ENCODE measurements at places on chromosomes 11 and 22.

GRCh38 chr11:111982541-111983186 lies 42.5 kb upstream of the DLAT start:
- no peak for DNase-seq

DNA sequence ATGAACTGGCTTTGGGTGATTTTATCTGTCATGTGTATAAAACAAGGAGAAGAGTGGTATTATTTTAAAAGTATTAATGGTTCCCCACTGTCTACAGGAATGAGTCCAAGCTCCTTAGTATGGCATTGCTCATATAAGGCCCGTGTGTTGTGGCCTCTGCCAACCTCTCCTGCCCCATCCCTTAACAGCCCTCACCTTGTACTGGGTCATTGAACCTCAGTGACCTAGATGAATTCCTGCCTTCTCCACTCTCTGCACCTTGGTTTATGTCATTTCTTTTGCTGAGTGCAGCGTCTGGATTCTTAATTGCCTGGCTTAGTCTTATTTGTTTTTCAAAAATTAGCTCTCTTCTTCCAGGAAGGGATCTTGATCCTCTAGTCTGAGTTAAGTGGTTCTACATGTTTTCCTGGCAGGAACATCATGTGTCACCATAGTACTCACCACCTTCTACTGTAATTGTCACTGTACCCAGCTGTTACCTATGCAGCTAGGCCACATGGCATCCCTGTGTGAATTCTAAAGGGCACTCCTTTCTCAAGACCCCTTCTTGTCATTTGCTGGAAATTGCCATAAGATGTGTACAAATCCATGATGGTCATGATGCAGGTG lies 36.2 kb upstream of the POGLUT3 start:
- DNase-seq: no peak

DNA sequence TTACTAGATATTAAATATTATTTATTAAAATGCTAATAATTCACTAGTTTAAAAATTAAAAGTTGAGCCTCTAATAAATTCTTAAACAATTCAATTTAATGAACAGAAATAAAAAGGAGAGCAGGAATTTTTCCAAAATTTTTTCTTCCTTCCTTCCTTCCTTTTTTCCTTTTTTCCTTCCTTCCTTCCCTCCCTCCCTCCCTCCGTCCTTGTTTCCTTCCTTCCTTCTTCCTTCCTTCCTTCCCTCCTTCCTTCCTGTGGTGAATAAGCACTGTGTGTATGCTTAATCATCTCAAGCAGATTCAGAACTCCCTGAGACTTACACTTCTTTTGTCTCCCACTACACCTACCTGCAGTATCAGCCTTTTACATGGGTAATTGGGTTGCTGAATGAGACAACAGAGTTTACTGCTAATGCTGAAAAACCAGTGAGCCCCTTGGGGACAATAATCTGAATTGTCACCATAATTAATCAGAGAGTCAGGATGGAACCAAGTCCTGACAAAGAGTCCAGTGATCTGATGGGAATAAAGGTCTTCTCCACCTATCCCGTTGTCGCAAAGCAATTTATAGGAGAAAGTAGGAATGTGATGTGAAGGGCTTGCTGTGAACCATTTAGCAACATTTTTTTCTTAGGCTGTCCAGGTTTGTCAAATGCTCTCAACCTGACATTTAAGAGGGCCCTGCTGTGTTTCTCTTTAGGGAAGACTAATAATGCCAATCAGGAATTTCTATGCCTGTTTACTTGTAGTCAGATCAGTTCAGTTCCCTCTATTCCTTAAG lies 58.1 kb upstream of the CEP295 start:
- no peak for DNase-seq

DNA sequence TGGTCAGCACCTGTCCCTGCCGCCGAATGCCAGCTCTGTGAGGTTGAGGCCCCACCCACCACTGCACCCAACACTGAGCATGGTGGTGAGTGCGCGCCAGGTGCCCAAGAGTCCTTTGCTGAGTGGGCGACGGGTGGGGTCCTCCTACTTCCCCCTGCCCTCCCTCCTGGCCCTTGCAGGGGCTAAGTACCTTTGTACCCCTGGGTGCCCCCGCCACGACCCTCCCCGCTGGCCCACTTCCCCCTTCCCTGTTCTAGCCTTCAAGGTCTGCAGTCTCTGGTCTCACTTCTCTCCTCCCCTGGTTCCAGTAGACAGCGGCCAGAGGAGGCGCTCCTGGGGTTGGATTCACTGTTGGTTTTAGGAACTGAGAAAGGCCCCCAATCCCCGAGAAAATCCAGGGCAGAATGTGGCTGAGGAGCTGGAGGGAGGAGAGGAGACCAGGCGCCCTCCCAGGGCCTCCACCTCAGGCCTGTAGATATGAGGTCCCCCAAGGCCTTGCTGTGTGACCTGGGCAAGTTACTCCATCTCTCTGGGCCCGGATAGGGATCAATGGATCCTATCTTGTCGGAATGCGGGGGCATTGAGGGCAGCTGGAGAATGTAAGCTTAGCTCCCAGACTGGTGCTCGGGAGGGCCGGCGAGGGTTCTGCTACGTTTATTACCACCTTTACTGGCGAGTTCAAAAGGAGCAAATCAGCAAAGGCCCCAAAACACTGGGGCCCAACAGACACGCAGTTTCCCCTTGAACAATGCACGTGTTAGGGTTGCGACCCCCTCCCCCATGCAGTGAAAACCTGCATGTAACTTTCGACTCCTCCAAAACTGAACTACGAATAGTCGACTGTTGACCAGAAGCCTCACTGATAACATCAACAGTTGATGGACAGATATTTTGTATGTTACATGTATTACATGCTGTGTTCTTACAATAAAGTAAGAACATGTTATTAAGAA lies 31.9 kb upstream of the SMIM38 start:
- no peak for DNase-seq

DNA sequence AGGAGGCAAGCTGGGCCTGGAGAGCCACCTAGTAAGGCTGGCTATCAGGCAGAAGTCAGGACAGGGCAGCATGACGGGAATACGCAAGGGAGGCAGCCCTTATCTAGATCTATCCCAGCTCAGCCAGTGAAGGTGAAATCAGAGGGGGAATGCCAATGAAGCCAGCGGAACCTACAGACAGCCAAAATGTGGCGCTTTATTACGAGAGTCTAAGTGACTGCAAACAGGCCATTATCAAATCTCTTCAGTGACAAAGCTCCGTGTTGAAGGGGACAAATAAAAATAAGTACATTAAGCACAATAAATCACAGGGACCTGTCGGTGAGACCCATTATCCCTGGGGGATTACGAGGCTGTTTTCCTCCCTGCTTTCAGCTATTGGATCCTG lies 22.8 kb downstream of the LARGE1 start:
- no peak for DNase-seq

- DNase-seq: no peak
Measured at GRCh38 chr11:66365711-66366619, 5.6 kb downstream of the SLC29A2 start.

DNA sequence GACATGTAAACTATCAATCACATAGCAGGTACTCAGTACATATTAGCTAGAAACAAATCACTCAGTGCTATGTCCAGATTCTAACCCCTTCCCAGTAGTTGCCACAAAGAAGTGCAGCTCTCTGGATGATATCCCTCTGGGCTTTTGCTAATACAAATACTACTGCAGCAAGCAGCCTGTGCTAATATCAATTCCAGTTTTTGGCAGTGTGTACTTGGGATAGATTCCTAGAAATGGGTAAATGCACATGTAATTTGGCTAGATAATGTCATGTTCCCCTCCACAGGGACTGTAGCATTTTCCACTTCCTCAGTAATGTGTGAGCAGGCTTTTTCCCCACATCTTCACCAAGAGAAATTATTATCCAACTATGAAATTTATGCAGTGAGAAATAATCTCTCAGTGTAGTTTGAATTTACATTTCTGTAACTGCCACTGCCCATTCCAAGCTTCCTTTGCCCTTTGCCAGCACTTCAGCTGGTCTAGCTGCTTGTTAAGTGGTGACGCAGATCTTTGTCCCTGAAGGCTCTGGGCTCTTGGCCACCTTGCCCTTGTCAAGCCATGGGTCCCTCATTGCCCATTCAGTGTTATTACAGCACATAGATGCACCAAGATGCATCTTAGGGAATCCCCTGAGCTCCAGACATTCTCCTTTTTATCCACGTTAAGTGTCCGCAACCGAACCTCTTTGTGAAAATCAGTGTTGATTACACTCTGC lies 107.1 kb upstream of the CLPB start:
- DNase-seq: no peak

DNA sequence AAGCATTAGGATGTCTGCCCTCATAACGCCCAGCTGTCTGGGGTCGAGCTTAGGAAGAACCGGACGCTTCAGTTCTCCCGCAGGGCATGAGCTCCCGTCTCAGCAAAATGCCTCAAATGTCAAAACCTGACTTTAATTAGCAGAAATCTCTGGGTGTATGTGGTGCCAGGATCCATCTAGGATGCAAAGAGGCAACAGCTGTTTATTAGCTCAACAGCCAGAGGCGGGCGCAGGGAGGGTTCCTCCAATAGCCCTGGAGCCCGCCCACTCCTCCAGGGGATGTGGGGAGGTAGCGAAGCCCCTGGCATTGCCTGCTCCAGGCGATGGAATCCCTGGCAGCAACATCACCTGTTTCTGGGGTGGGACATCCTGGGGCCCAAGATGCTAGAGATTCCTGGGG lies 39.4 kb upstream of the RTL6 start:
- DNase-seq: no peak

DNA sequence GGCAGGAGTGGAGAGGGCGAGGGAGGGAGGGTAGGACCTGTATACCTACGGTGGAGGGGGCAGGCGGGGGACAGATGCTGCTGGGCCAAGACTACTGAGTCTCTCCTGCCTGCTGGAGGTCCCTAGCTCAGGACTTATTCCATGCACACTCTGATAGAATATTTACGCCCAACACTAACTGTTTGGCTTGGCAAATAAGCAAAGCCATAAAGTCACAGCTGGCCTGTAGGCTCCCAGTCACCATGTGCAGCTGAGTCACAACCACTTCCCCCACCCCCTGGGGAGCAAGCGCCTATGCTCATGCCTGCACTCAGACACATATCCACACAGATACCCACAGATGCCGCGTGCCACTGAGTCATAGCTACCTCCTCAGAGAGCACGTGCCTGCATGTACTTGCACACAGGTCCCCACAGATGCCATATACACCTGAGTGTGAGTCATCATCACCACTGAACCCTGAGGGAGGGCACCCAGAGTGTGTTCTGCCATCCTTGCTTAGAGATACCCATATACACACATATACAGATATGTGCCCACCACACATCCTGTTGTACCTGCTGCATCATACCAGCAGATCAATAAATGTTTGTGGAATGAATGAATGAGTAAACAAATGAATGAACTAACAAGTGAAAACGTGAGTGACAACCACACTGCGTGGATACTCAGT lies 95.8 kb downstream of the SWAP70 start:
- peak; percentile 84 for DNase-seq

GRCh38 chr11:134125507-134125906 lies 56.6 kb downstream of the JAM3 start:
- DNase-seq: no peak

DNA sequence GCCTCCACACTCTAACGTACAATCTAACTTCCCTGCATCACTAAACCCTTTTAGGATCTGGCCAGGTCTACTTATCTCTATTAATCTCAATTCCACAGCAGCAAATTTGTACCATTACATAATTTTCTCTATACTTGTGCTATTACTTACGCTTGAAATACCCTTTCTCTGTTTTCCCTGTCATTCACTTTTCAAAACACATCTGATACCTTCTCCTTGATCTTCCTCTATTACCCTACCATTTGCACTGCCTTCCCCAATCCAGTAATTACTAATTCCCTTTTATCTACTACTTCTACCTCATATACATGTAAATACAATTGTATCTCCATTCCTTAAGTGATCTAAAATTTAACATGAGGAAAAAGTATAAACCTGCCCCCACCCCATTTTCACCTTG lies 14.0 kb downstream of the CHORDC1 start:
- no peak for DNase-seq

DNA sequence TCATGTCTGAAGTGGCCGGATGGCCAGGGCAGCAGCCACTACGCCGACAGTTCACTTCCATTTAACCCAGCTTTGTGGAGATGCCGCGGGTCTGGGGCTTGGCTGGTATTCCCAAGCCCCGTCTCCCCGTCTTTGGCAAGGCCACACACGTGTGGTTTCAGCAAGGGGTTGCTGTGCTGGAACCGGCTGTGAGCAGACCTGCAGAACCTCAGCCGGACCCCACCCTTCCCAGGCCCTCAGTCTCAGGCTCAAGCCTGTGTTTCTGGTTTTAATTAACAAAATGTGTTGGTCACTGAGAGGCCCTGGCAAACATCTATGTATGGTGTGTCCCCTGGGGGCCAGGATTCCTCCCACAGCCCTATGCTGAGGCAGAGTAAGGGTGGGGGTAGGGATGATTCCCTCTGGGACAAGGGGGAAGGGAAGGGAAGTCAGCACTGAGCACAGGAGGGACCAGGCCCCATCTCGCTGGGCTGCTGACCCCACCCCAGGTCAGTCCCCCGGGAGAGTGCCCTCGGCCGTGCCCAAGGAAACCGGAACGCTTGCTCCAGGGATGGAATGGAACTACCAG lies 9.3 kb downstream of the OSBPL5 start:
- peak; percentile 40 for DNase-seq

- DNase-seq: no peak
Measured at GRCh38 chr11:94271885-94272372, 32.5 kb upstream of the IZUMO1R start.

GRCh38 chr11:57668434-57668782 lies 494 bp downstream of the ZDHHC5 start:
- DNase-seq: no peak

DNA sequence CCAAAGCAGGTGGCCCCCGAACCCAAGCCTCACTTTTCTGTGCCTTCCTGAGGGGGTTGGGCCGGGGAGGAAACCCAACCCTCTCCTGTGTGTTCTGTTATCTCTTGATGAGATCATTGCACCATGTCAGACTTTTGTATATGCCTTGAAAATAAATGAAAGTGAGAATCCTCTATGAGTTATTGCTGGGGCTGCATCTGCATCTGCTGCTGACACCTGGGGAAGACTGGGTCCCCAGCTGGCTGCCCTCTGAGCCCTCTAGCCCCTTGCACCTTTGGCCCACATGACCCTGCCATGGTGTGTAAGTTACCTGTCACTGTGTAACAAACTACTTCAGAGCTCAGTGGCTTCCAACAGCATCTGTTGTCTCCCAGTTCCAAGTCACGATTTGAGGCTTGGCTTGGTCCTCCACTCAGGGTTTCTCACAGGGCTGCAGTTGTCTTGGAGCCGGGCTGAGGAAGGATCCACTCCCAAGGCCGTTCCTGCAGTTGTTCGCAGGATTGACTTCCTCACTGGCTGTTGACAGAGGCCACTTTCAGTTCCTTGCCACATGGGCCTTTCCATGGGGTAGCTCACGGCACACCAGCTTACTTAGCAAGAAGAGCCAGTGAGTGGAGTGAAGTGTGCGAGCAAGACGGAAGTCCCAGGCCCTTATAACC lies 13.5 kb upstream of the UVRAG start:
- peak; percentile 57 for DNase-seq

DNA sequence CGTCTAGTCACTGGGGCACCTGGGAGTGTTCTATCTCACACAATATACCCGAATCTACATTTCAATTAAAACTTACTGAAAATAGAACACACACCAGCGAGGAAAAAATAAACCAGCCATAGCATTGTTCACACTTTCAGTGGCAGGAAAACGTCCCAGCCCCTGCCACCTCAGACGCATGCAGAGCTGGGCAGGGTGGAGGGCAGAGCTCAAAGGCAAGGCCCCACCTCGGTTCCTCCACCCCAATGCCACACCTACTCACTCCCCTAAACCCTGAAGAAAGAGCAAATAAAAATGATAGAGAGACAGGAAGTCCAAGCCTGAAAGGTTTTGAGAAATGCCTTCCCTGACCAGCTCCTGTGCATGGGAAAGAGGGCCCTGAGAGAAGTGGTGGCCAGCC lies 14.8 kb downstream of the B3GNT6 start:
- no peak for DNase-seq

- DNase-seq: no peak
Measured at GRCh38 chr11:127492029-127492428, 491.5 kb upstream of the KIRREL3 start.

GRCh38 chr22:29461263-29461662 lies 18.8 kb upstream of the NEFH start:
- DNase-seq: no peak
